CD4-positive, alpha-beta T cell treated with Interleukin-15 for 4 hours (primary cell): ENCODE measurements at places on chromosomes 7 and 10.

DNA sequence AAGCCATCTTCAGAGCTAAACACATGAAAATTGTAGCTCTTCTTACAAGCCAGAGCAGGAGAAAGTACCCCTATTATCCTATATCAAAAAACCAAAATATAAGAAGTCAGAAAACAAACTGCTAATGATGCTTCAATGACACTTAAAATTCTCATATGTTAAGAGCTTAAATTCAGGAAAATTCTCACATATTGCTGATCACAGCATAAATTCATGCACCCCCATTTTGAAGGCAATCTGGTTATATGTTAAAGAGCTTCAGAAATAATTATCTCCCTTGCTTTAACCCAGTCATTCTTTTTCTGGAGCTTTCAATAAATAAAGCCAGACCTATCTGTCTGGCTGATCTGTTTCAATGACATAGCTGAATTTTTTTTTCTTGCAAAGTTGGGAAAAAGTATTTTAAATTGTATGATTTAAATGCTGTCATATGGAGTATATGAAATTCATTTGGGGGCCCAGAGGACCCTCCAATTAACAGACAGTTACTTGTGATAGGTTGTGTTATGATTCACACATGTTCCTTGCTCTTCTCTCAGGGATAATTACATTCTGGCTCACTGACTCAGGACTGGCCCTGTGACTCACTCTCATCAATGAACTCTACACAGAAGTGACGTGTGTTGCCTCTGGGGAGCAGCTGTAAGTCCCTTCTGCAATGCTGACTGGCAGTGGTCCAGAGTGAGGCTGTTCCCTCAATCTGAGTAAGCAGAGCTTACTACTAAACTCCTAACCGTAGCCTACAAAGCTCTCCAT, 85.2 kb downstream of the HGF start:
- DNase-seq, result no peak

- no peak for DNase-seq
Measured at GRCh38 chr10:97651773-97652172, 11.3 kb downstream of the PI4K2A start.

- DNase-seq, result no peak
Measured at GRCh38 chr10:44459671-44460070, 74.8 kb upstream of the CXCL12 start.

- DNase-seq, result no peak
Measured at GRCh38 chr10:6140965-6141295, 52.1 kb downstream of the RBM17 start.

- DNase-seq, result no peak
Measured at GRCh38 chr7:155811895-155812761, at the start of gene SHH. Gene SHH, minus strand, starts transcription at chr7:155812463. Its CDS starts 341 bp downstream, at chr7:155812122.

DNA sequence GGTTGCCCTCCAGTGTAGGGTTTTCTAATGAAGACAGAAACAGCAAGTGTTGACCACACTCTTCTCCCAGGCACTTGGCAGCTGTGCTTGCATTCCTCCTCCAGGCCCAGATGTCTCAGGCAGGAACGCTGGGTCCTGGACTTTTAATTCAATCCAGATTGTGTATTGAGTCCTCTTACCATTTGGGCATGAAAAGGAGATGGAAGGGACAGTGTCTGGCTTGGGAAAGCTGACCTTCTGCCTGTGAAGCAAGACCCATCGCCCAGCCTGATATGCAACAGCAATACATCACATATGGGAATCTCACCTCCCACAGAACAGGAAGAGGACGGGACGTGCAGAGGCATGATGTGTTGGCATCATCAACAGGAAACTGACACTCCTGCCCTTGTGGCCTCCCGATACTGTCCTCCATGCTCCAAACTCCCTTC, 174.4 kb upstream of the LYZL2 start:
- no peak for DNase-seq

DNA sequence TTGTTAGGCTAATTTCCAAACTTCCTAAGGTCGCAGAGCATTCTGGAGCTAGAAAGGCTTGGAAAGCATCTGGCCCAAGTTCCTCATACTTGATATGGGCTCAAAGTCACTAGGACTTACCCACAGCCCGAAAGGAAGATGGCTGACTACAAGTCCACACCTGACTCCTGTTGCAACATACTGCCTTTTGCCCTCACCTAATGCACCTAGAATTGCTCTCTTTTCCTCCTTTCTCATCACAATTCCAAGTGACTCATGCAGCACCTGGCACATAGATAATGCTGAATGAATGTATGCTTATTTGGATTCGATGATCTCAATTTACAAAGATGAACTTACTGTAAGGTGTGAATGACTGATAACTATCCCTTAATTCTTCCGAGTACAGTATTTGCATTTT, 131.5 kb downstream of the SORBS1 start:
- no peak for DNase-seq

DNA sequence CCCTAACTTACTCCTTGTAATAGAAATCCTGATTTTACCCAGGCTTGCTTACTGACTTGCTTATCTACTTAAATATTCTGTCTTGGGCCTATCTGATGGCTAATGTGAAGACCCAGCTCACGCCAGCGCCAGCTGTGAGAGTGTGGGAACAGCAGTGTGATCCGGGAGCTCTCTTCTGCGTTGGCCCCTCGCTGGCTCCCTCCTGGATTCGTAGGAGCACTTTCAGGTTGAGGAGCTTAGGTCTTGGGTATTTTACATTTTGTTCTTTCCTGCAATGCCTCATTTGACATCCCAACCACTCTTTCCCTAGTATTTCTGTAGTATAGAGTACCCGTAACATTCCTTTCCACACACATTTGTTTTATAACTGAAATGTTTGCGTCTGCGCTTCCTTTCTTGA, 51.7 kb downstream of the CREM start:
- DNase-seq, result no peak

DNA sequence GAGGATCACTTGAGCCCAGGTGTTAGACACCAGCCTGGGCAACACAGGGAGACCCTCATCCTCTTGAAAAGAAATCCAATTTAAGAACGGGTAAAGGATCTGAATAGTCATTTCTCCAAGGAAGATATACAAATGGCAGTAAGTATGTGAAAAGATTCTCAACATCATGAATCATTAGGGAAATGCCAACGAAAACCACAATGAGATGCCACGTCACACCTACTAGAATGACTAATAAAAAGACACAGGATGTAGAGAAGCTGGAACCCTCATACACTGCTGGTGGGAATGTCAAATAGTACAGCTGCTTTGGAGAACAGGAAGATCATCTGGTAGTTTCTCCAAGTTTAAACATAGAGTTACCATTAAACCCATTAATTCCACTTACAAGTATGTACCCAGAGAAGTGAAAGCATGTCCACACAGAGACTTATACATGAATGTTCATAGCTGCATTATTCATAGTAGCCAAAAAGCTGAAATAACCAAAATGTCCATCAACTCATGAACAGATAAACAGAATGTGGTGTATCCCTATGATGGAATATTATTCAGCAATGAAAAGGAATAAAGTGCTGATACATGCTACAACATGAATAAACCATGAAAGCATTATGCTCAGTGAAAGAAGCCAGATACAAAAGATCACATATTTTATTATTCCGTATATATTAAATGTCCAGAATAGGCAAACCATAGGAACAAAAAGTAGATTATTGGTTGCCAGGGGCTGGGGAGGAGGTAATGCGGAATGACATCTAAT, 13.1 kb upstream of the ZMIZ2 start:
- DNase-seq, result peak; percentile 72

DNA sequence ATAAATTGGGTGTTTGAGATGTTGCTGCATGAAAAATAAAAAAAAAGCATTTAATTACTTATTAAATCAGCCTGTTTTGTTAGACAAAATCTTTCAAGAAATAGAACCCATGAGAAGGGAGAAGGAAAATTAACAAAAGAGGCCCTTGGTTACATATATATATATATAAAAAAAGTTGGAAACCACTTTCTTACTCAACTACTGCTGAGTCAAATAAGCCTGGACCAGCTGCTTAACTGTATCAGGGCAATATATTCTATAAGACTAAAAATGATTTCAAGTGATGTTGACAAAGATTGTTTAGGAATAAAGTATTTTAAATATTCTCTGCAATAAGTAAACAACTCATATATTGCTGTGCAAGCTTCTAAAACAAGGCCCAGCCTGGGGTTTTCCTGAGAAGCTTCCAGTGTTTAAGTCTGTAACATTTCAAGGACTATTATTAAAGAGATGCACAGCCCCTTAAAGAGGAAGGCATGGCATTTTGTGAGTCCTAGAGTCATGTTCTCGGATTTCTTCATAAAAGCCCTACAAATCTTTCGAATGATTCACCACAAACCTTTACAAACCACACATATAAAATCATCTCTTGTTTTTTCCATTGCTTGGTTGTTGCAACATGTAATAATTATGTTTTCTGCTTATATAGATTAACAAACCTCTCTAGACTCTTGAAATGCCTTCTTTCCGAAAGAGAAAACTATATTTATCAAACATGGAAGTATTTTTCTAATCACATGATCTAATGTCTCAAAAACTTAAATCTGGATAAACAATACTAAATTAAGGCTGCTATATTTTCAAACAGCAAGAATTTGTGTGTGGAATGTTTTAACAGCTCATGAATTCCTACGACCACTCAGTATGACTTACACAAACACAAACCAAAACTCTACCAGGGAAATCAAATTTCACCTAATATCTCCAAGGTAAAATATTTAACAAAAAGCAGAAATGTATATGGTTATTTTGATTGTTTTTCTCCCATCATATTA, 14.3 kb downstream of the JAZF1 start:
- no peak for DNase-seq

- no peak for DNase-seq
Measured at GRCh38 chr10:29962166-29962850, 97.1 kb downstream of the JCAD start.

DNA sequence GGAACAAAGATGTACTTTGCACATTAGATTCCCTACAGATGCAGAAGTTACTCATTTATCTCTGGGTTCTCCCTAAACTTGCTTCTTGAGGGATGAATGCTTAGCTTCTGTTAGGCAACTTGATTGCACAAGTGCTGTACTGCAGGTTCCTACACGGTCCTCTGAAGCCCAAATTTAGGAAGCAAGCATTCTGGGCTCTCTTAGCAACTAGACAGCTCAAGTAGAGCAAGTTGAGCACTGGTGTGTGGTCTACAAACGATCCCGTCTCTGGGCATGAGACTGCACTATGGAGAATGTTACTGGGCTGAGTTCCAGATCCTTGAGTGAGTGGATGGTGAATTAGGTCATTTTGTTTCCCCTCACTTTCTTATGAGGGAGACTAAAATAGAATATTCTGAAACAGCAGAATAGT, 14.3 kb downstream of the SEMA3D start:
- DNase-seq, result no peak

DNA sequence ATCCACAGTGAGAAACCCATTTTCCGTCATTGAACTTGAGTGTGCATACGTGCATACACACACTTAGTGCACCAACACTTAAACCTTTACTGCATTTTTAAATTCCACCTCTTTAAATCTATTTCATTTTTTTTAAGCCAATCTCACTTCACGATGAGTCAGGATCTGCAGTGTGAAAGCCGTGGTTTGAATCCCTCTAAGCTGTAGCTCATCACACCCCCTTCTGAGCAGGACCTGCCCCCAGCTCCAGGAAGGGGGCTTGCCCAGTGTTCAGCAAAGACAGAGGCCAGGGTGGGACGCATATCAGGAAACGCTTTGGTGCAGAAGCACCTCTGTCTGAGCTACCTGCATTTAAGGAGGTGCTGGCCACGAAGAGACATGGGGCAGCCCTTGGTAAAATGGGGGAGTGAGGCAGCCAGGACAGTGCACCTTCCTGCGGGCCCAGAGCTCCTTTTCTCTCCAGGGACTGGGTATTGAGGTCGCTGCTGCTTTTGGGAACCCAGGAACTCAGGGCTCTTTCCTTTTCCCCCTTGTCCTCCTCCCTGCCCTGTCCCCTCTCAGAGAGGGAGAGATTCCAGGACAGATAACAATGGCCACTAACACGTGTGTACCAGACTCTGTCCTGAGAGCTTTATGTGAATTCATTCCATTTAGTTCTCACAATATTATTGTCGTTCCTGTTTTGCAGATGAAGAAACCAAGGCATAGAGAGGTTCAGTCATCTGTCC, 21.7 kb downstream of the ZNF316 start:
- no peak for DNase-seq

- no peak for DNase-seq
Measured at GRCh38 chr10:101566333-101567164, 21.5 kb downstream of the POLL start.

- no peak for DNase-seq
Measured at GRCh38 chr10:70834441-70835151, 18.8 kb downstream of the SGPL1 start.

GRCh38 chr7:66974986-66975590, 20.3 kb downstream of the SBDS start:
- no peak for DNase-seq

DNA sequence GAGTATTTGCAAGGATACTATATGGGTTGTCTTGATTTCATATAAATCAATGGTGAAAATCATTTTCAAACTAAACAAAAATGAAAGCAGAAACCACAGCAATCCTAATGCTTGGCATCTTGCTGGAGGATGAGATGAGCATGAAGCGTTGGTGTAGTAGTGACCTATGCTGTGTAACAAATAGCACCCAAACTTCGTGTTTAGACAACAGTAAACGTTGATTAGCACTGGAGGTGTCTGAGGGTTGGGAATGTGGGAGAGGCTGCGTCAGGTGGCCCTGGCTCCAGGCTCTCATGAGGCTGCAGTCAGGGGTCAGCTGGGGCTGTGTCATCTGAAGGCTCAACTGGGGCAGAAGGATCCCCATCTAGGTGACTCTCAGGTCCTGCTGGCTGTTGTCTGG, 67.8 kb downstream of the MICALL2 start:
- DNase-seq, result no peak

DNA sequence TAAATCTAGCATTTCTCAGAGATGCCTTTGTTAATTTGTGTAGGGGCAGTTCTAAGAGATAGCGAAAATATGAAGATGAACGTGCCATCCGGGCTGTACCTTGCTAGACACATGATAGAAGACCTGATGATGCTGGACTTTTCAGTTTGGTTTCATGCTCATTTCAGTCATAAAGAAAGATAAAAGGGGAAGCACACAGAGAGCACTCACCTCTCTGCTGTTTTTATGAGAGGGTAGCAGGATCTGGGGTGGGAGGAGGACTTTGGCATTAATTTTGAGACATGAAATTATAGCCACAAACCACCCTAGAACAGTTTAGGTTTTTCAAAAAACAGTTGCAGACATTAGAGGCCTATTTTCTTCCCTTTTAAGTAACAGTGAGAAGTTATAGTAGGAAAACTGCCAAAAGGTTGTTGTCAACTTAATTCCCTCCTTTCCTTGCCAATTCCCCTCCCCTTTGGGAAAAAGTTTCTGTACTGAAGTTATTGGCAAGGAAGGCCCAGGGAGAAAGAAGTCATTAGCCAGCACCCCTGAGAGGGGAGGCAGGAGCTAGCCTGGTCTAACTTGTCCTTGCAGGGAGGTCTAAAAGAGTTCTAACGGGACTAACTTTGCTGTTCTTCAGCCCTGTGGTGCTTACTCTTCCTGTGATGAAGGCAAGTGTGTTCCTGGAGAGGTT, 2.6 kb downstream of the ST7 start:
- no peak for DNase-seq
